ENCODE measurements at places on chromosomes 7 and 10.

DNA sequence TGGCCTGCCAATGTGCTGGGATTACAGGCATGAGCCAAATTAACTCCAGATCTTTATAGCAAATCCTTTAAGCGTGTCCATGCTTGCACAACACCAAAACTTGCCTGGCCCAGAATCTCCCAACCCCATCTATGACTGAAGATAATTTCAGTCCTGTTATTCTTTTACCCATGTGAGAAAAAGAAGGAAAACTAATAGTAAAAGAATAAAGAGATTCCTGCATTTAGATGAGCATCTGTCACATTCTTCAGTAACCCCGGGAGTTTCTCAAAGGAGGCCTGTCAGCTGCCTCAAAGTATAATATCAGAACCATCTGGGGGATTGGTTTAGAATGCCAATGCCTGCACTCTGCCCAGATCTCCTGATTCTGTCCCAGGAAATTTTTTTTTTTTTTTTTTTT lies 158.1 kb upstream of the KMT2E start:
- no peak for DNase-seq

DNA sequence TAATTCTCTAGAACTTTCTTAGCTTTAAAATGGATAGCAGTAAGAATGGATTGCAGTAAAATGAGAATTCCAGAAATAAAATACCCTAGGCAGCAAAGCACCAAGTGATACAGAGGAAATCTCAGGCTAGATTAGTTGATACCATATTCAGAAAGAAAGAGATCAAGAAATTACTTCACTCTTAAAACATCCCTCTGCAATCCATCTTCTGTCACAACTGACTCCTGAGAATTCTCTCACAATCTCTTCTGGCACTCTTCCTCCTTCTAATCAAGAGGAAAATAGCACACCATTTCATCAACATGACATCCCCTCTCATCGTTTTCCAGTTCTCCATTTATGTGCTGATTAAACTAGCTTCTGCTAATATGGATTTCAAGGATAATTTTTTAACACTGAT lies 42.2 kb upstream of the LAMB1 start:
- DNase-seq, result no peak

DNA sequence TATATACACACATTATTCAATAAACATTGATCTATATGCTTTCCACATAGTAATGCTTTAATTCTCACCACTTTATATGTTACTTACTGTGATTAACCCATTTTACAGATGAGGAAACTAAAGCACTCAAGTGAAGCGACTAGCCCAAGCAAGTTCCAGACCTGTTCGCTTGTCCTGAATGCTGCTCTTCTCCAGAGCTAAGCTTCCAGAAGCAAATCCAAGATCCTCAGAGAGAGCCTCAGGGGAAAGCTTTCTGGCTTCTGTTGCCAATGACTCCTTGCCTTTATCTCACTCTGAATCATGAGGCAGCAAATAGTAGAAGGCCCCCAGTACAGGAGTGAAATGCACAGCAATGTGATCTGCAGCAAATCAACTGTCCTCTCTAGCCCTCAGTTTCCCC lies 32.2 kb downstream of the XPNPEP1 start:
- no peak for DNase-seq

DNA sequence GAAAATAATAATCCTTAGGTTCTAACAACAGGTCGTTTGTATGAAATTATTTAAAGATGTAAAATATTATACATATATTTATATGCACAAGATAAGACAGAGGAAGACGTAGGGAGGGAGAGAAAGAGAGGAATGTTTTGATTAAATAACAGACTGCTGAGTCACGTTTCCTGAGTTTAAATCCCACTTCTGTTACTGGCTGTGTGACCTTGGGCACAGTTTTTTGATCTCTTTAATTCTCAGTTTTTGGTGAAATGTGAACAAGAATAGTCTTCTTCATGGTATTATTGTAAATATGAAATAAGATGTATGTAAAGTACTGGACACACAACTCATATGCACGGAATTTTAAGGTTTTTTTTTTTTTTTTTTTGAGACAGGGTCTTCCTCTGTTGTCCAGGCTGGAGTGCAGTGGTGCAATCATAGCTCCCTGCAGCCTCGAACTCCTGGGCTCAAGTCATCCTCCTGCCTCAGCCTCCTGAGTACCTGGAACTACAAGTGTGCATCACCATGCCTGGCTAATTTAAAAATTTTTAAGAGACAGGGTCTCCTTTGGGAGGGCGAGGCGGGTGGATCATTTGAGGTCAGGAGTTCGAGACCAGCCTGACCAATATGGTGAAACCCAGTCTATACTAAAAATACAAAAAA lies 42.6 kb downstream of the BAMBI start:
- no peak for DNase-seq

DNA sequence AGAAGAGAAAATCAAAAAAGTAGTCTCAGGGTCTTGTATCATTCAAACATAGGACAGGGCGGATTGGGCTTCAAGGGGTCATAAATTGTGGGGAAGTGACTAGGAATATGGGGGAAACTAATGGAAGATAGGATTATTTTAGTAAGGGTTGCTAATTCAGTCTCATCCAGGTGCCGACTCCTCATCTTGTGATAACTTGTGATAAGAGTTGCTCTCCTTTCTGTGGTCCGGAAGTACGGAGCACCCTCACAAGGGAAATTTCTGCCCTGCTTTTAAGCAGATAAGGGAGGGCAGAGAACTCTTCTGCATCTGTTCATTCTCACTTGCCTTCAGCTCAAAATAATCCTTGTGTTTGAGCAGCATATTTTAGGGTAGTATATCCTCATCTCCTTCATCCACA lies 436.4 kb upstream of the LRGUK start:
- no peak for DNase-seq

GRCh38 chr7:66869660-66870450 lies 51.2 kb upstream of the TMEM248 start:
- DNase-seq, result no peak

DNA sequence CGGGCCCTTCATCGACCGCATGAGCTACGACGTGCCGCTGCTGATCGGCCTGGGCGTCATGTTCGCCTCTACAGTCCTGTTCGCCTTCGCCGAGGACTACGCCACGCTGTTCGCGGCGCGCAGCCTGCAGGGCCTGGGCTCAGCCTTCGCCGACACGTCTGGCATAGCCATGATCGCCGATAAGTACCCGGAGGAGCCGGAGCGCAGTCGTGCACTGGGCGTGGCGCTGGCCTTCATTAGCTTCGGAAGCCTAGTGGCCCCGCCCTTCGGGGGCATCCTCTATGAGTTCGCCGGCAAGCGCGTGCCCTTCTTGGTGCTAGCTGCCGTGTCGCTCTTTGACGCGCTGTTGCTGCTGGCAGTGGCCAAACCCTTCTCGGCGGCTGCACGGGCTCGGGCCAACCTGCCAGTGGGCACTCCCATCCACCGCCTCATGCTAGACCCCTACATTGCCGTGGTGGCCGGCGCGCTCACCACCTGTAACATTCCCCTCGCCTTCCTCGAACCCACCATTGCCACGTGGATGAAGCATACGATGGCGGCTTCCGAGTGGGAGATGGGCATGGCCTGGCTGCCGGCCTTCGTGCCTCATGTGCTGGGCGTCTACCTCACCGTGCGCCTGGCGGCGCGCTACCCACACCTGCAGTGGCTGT lies 1.2 kb downstream of the SLC18A3 start:
- no peak for DNase-seq

GRCh38 chr10:7577579-7577978 lies 89.2 kb downstream of the ITIH5 start:
- DNase-seq, result no peak

DNA sequence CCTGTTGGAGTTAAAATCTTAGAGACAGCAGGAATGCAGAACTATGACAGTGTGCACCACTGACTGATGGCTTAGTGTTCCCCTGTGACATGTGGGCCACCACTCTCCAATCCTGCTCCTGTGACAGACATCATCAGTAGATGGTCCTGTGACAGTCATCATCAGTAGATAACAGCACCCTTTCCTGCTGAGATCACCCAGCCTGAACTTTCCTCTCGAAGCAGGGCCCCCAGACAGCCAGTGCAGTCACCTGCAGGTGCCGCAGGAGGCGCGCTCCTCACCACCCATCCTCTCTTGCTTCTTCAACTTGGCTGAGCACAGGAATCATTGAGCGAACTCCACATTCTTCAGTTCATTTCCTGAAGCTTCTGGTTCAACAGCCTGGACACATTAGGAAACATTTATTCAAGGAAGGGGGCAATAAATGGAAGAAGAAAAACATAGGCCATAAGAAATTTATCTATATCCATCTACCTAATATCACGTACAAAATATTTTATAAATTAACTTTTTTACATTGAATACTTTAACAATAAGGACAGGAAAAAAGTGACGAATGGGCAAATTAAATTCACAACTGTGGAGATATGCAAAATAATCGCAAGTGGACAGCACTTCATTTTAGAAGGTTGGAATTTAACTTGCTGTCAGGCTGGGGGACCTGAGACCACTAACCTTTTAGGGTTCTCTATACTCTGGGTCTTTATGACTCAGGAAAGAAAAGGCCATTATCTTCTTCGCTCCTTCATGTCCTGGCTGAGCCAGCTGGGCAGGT lies 32.0 kb upstream of the MKI67 start:
- DNase-seq, result no peak

DNA sequence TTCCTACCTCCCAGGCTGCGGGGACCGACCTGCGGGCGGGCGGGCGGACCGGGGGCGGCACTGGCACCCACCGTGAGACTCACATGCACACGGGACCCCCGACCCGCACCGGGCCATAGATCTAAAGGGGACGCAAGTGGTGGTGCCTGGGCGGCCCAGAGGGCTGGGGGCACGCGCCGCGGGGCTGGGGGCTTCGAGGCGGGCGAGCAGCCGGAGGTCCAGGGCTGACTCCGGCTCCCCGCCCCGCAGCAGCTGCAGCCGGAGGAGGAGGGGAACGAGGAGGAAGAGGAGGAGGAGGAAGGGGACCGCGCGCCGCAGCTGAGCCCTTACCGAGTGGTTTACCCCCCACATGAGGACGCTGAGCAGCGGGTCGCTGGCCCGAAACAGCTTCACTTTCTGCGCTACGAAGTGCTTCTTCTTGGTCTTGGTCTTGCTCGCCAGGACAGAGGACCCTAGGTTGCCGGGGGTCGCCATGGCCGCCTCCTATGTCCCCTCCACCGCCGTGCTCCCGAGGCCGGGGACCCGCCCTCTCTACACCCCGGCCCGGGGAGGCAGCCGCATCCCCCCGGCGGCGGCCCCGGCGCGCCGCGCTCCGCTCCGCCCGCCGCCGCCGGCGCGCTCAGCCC lies 412 bp downstream of the PIP4K2A start:
- DNase-seq, result no peak

DNA sequence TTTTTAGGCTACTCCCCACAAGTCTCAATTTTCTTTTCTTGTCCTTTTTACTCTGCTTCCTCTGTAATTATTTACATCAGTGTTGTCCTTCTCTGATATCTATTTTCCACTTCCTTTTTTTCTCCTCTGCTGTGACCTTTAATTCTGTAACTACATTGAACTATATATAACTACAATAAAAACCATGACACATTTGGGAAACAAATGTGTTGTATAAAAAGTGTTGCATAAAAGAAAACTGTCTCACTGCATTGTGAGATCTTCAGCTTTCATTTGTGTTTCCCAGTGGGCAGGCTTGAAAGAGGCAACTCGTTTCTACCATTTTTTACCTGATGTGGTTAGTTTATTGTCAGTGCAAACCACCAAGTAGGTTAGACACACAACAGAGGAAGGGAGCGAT lies 483.9 kb upstream of the NRP1 start:
- no peak for DNase-seq

GRCh38 chr7:130683026-130683425 lies 3.3 kb downstream of the TSGA13 start:
- DNase-seq, result no peak

- DNase-seq, result no peak
Observed at GRCh38 chr10:66888237-66888636, 37.6 kb upstream of the LRRTM3 start.

- DNase-seq, result no peak
Observed at GRCh38 chr7:1421020-1421790, 38.1 kb downstream of the MICALL2 start.

- no peak for DNase-seq
Observed at GRCh38 chr10:67790534-67791408, 47.2 kb downstream of the DNAJC12 start.

DNA sequence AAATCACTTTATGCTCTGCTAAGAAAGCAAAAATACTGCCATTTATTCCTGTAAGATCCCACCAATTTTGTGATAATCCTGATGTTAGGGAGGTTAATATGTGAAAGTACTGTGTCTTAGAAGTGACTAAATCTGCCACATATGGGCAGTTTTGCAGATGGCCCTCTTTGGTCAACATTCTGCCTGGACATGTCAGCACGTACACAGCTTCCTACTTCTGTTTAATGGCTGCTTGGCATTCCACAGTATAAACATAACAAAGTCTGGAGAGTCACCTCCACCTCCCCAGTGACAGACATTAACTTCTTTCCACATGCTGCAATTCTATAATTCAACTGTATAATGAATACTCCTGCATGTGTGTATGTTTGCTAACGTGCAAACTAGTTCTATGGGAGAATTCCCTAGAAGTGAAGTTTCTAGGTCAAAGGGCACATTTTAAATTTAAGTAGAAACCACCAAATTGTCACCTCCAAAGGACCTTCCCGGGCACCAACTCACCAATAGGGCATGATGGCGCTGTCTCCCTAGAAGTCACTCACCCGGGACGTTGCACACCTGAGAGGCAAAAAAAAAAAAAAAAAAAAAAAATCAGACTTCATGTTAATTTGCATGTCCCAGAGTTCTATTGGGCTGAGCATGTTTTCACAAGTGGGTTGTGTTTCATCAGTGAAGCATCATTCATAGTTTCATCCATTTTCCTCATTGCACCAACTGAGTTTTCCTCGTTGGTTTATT lies 38.9 kb downstream of the MKI67 start:
- no peak for DNase-seq

GRCh38 chr10:101414034-101414433 lies 60.1 kb downstream of the BTRC start:
- DNase-seq, result no peak

DNA sequence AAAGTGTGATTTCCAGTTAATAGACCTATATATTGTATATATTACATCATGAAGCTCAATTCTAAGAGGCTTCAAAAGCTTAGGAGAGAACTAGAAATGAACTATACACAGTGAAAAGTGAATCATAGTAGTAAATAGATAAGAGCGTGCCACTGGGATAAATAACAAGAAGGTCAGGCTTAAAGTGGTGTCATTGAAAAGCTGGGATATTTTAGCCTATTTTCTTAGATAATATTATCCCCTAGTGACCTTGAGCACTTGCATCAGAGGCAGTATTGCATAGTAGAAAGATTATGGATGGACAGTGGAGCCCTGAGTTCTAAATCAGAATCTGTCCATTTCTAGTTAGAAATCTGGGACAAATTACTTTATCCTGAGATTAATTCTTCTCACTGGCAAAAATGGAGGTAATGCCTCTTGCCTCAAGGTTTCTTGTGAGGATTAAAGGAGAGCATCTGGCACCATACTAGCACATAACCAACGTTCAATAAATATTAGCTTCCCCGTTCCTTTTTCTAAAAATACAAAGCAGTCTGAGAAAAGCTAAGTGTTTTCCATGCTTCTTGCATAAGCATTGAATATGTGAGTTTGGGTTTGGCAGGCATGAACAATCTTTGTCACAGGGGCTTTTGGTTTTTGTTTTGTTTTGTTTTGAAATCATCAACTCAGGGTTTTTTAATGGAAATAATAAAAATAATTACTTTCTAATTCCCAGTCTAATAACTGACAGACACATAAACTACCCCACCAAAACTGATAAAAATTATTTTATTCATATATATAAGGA lies 27.3 kb upstream of the MACC1 start:
- DNase-seq, result no peak

All from left kidney (tissue), 8 donors.